Occipital lobe (tissue), 3 donors: ENCODE measurements at places on chromosomes 7 and 10. TPM values are rescaled to one million over a fixed set of nuclear protein-coding genes. Genes with fewer than 3 reads are reported as not detected.

The C10orf105 gene
- total RNA-seq = under 0.01 TPM

GRCh38 chr10:116697816-116698215 is 44.5 kb downstream of the HSPA12A start:
- DNase-seq = no peak

GRCh38 chr7:65404020-65404419 is 30.4 kb downstream of the ZNF92 start:
- DNase-seq = no peak

- DNase-seq = no peak
Measured at GRCh38 chr10:116038259-116038658, 234.7 kb downstream of the GFRA1 start.

The ETV1 gene
- 66.1 TPM for total RNA-seq

The FLNC gene
- total RNA-seq = 3.6 TPM

GRCh38 chr10:29849126-29849833 is 210.1 kb downstream of the JCAD start:
- no peak for DNase-seq

The PPP1R3C gene
- total RNA-seq = 41.2 TPM

DNA sequence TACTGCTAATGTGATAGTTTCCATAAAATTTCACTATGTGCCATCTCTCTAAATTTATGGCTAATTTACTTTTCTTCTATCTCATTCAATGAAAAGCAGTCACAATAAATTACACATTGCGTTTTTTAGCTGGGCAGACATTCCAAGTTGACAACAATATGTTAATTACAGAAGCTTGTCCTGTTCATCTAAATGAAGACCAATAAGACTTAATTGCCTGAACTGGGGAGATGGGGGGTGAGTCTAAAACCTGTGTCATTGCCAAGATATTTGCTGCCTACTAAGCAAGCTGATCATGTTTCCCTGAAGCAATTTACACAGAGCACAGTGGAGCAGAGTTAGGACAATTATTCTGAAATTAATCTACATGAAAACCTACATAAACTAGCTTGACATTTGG is 89.3 kb upstream of the ADRB1 start:
- no peak for DNase-seq

DNA sequence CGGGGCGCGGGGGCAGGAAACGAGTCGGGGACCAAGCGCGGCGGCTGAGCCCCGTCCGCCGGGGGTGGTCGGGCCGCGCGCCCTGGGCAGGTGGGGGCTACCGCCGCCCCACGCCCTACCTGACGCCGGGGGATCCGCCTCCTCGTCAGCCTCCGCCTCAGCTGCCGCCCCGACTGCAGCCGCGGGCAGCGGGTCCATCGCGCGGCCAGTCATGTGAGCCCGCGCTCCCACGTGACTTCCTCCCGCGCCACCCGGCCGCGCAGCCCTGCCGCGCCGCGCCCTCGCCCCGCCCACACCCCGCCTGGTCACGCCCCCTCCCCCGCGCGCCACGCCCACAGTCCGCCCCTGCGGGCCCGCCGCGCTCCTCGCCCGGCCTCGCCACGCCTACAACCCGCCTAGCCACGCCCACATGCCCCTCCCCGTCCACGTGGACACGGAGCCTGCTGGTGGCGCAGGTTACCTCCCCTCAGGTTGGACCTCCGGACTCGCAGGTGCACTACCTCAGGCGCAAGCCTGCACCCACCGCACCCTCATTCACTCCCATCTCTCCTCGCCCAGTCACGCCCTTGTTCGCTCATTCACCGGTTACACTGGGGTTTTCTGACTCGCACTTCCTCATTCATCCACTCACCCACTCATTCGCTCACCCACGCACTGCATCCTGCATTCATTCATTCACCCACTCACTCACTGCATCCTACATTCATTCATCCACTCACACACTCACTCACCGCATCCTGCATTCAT is at the start of gene SNX8:
TSS of gene SNX8 (minus strand) at position 233 of the 747 bp plus-strand sequence. CDS start at position 213, 20 bp downstream.
- peak; percentile 83 for DNase-seq

The CLEC5A gene
- total RNA-seq = not detected
